ENCODE measurements at places on chromosomes 4 and X.

GRCh38 chrX:133838761-133839676 is 146.4 kb downstream of the GPC3 start:
- DNase-seq, result no peak

DNA sequence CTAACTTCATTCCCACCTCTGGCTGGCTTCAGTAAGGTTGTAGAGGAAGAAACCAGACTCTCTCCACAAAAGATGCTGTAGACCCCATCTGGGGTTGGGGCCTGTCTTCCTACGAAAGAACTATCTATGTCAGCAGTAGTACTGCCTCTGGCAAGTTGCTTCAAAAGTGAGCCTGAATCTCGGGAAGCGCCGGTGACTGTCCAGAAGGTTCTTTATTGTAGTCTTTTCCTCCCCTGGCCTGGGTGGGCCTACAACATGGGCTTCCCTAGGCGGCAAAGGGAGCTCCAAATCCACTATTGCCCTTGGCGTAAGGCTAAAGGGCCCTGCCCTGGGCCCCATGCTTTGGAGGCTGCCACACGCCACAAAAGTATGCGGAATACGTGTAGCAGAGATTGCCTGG is 38.6 kb upstream of the NYX start:
- no peak for DNase-seq

DNA sequence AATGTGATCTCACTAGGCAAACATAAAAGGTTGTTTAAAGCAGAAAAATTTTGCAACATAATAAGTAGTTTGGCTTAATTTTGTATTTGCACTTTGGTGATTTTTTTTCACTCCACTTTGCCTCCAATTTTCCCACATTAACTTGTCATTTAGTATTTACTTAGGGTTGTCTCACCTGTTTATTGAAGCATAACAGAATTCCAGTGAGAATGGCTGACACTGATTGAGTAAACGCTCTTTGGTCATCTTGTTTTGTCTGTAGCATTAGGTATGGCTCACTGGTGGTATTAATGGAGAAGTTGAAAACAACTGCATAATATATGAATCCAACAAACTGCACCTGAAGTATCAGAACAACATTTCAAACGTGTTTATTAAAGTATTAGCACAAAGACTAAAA is 799.5 kb upstream of the ADGRL3 start:
- DNase-seq, result no peak

DNA sequence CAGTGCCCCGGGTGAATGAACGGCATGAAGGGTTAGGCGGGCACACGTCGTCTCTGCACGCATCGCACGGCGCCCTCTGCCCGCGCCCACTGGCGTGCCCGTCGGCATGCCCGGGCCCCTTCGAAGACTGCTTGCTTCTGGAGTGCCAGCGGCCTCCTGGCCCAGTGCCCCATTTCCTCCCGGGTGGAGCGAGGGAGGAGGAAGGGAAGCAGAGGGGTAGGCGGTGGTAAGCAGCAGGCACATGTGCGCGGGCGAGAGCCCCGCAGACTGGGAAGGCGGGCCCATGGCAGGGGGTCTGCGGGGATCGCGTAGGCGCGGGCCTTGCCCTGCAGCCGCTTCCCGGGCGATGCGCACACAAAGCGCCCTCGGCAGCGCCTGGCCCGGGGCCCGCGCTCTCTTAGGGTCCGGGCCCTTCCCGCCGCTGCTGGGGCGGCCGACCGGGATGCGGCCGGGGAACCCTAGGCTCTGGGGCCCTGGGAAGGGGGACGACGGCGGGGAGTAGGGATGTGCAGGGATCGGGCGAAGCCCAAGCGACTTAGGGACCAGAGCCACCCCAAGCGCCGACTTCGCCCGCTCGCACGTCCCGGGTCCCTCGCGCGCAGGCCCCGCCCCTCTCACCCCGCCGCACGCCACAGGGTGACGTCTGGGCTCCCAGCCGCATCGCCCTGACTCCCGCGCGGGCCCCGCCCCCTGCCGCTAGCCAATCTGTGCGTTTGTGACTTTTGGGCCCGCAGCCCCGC is 866 bp upstream of the EMD start:
- no peak for DNase-seq

- no peak for DNase-seq
Observed at GRCh38 chr4:156197216-156197615, 243.6 kb upstream of the CTSO start.

DNA sequence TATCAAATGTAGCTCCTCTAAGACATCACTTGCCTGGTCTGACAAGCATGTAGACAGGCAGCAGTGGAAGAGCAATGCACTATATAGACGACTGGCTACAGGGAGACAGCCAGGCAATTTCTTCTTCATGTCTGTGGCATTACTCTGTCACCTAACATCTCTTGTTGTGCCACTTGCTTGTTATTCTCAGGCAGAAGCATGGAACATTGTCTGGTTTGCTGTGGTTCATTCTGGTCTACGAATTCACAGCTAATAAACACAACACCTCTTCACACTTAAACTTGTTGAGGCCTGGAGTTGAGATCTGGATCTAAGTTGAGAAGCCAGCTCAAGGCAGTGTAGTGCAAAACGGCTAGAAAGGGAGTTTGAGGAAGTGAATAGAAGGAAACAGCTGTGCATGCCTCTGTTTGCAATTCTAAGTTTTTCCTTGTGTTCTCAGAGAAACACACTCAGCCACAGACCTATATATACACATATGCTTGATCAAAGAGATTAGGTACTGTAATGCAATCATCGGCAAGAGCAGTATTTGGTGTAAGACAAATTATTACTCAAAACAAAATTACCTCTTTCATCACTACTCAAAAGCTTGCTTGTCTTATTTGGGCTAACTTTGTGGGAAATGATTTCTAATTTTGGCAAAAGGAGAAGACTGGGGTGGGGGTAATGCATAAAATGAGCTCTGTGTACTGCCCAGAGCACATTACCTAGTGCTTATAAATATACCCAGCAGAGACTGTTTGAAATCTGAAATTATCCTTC is 243.8 kb downstream of the PPP3CA start:
- DNase-seq, result no peak

- no peak for DNase-seq
Observed at GRCh38 chr4:88097301-88097700, 61.1 kb downstream of the ABCG2 start.
